ENCODE measurements at places on chromosomes 13 and 19. TPM values are rescaled to one million over a fixed set of nuclear protein-coding genes. Genes with fewer than 3 reads are reported as not detected.
A peak's percentile ranks its signal among the peaks of the same experiment; 100 is the strongest.

The S1PR5 gene
- total RNA-seq: 0.55 TPM

The TGFBR3L gene
- total RNA-seq: 1.1 TPM

The IL17D gene
- total RNA-seq: 0.47 TPM

DNA sequence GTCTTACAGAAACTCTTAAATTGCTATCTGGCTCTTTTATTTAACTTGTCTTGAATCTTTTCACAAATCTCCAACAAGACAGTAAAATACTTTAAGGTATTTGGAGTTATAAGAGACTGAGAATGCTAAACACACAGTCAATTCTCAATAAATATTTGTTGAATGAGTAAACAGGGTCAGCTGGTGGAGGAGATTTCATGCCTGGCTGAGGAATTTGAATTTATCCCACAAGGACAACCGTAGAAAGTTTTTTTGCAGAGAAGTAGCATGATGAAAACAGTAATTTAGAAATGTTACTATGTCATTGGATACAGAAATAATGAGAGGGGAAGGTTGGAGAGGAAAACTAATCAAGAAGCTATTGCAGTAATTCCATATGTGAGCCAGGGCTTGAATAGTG, 1223.7 kb downstream of the PCDH17 start:
- no peak for DNase-seq
- no peaks in the 10 kb centered on the region for H3K27me3 ChIP-seq
- no peaks in the 10 kb centered on the region for H3K4me1 ChIP-seq
- no peak overlapping the region for H3K4me3 ChIP-seq
- no peak overlapping the region for H3K27ac ChIP-seq

- H3K36me3 ChIP-seq: no peaks in the 10 kb centered on the region
- H3K4me1 ChIP-seq: no peaks in the 10 kb centered on the region
- H3K27ac ChIP-seq: no peak overlapping the region
- H3K27me3 ChIP-seq: no peaks in the 10 kb centered on the region
- DNase-seq: no peak
Measured at GRCh38 chr13:86109107-86109506, 309.9 kb upstream of the SLITRK6 start.

- no peak for DNase-seq
- peaks cover 4% of the 10 kb centered on the region for H3K36me3 ChIP-seq
- H3K27me3 ChIP-seq: no peaks in the 10 kb centered on the region
- peaks cover 18% of the 10 kb centered on the region for H3K4me1 ChIP-seq
Measured at GRCh38 chr19:3783660-3784584, 2.3 kb downstream of the MATK start.

GRCh38 chr19:51093510-51094345, 11.0 kb upstream of the KLK14 start:
- H3K4me1 ChIP-seq: peaks cover 13% of the 10 kb centered on the region
- no peak overlapping the region for H3K4me3 ChIP-seq
- peaks cover 7% of the 10 kb centered on the region for H3K36me3 ChIP-seq
- no peak for DNase-seq
- H3K27ac ChIP-seq: no peak overlapping the region
- H3K27me3 ChIP-seq: no peaks in the 10 kb centered on the region

- no peaks in the 10 kb centered on the region for H3K27me3 ChIP-seq
Measured at GRCh38 chr13:47256618-47257017, 359.8 kb upstream of the HTR2A start.

DNA sequence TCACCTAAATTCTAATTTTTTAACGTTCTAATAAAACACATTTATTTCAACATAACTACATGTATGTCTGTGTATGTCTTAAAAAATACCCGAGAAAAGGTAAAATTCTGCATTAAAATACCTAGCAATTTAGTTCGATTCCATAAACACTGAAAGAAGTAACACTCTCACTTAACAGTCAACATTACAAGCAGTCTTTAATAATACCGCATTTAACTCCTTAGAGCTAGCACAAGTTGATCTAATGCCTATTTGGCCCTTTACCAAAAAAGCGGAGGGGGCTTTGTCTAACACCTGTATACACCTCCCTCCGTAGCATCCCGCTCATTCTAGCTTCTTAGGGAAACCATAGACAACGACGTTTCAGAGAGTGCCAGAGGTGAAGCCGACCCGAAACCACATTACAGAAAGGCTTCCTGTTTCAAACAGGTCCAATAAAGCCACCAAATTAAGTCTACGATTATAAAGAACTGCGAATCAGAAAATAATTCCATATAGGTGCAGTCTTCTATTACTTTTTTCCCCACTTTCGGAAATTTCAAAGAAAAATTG, 1.2 kb downstream of the SPART start:
- H3K36me3 ChIP-seq: no peaks in the 10 kb centered on the region
- peak overlapping the region; percentile 84 for H3K4me3 ChIP-seq
- H3K27ac ChIP-seq: peak overlapping the region; percentile 10
- no peaks in the 10 kb centered on the region for H3K27me3 ChIP-seq
- H3K4me1 ChIP-seq: peaks cover 20% of the 10 kb centered on the region

GRCh38 chr13:95745289-95745688, 68.3 kb downstream of the DNAJC3 start:
- no peak overlapping the region for H3K4me3 ChIP-seq
- peaks cover 12% of the 10 kb centered on the region for H3K4me1 ChIP-seq
- no peaks in the 10 kb centered on the region for H3K27me3 ChIP-seq
- peaks cover 4% of the 10 kb centered on the region for H3K36me3 ChIP-seq
- H3K27ac ChIP-seq: no peak overlapping the region

DNA sequence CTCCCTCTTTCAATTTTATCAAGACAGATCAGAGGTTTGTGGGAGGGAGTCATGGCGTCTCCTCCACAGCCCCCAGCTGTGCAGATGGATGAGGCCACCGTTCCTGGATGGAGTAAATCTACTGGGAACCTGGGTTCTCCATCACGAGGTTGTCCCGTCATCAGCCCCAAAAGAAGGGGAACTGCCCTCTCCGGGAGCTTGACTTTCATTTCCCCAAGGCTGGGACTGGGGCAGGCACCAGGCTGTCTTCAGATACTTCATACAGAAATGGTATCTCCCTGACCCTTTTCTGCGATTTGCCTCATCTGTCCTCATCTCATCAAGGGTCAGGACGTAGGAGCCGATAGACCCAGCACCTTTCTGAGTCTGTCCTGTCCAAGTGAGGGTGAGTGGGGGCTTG, 9.8 kb downstream of the LILRB2 start:
- DNase-seq: no peak
- H3K4me3 ChIP-seq: no peak overlapping the region
- H3K27me3 ChIP-seq: peaks cover 4% of the 10 kb centered on the region
- H3K27ac ChIP-seq: no peak overlapping the region
- H3K36me3 ChIP-seq: no peaks in the 10 kb centered on the region

DNA sequence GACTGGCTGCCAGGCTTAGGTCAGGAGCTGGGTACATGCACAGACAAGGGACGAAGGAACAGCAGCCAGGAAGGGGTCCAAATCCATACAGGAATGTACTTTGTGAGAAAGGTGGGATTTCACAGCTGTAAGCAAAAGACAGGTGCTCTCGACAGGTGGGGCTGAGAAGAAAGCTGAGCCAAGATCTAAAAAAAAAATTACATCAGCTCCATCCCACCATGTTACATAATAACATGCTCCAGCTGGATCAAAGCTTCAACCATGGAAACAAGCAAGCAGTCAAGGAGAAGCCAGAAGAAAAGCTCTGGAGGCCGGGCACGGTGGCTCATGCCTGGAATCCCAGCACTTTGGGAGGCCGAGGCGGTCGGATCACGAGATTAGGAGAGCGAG, 8.0 kb downstream of the UBXN6 start:
- DNase-seq: no peak
- H3K4me3 ChIP-seq: no peak overlapping the region
- no peaks in the 10 kb centered on the region for H3K4me1 ChIP-seq
- H3K27me3 ChIP-seq: no peaks in the 10 kb centered on the region
- H3K36me3 ChIP-seq: peaks cover 85% of the 10 kb centered on the region

DNA sequence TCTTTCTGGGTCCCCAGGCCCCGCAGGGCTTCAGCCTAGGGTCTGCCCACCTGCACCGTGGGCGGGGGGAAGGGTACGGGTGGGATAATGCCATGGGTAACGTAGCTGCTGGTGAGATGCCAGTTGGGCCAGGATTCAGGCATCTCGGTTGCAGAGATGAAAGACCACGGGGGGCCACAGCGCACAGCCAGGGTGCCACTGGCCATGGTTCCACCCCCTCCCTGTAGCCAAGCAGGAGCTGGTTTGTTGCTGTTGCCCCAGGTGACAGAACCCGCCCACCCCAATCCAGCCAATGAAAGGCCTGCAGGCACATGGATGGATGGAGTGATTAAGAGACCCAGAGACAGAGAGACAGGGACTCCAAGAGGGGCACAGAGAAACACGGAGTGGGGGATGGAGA, 1.0 kb upstream of the CGB7 start:
- peaks cover 36% of the 10 kb centered on the region for H3K27me3 ChIP-seq
- no peak overlapping the region for H3K27ac ChIP-seq
- DNase-seq: no peak
- no peaks in the 10 kb centered on the region for H3K36me3 ChIP-seq

GRCh38 chr19:32040236-32040635, 305.2 kb upstream of the ZNF507 start:
- no peak overlapping the region for H3K27ac ChIP-seq
- H3K36me3 ChIP-seq: no peaks in the 10 kb centered on the region
- DNase-seq: no peak
- H3K27me3 ChIP-seq: peaks cover 30% of the 10 kb centered on the region
- no peak overlapping the region for H3K4me3 ChIP-seq

DNA sequence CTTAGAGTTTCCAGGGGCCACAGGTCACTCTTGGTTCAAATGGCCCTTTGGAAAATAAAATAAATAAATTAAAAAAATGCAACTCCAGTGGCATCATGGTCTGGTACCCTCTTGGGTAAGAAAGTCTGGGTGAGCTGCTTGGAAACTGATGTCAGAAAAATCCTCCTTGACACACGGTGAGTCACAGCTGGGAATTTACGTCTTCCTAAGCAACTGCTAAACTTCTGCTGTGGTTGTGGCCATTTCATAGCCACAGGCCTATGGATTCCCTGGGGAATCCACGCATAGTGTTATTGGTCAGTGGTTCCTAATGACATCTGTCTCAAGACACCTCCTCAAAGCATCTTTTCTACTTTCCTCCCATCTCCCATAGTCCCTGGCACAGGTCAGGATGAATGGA, 220.8 kb downstream of the COG6 start:
- no peaks in the 10 kb centered on the region for H3K27me3 ChIP-seq
- no peaks in the 10 kb centered on the region for H3K36me3 ChIP-seq
- no peak overlapping the region for H3K4me3 ChIP-seq
- no peaks in the 10 kb centered on the region for H3K4me1 ChIP-seq
- no peak for DNase-seq

GRCh38 chr13:108741930-108742329, 112.5 kb downstream of the MYO16 start:
- no peak for DNase-seq
- no peaks in the 10 kb centered on the region for H3K27me3 ChIP-seq
- no peak overlapping the region for H3K4me3 ChIP-seq
- no peak overlapping the region for H3K27ac ChIP-seq

GRCh38 chr19:8392017-8392591, 1.9 kb downstream of the RAB11B start:
- DNase-seq: no peak
- H3K36me3 ChIP-seq: no peaks in the 10 kb centered on the region
- H3K27me3 ChIP-seq: no peaks in the 10 kb centered on the region
- peaks cover 39% of the 10 kb centered on the region for H3K4me1 ChIP-seq
- H3K4me3 ChIP-seq: no peak overlapping the region
- no peak overlapping the region for H3K27ac ChIP-seq

DNA sequence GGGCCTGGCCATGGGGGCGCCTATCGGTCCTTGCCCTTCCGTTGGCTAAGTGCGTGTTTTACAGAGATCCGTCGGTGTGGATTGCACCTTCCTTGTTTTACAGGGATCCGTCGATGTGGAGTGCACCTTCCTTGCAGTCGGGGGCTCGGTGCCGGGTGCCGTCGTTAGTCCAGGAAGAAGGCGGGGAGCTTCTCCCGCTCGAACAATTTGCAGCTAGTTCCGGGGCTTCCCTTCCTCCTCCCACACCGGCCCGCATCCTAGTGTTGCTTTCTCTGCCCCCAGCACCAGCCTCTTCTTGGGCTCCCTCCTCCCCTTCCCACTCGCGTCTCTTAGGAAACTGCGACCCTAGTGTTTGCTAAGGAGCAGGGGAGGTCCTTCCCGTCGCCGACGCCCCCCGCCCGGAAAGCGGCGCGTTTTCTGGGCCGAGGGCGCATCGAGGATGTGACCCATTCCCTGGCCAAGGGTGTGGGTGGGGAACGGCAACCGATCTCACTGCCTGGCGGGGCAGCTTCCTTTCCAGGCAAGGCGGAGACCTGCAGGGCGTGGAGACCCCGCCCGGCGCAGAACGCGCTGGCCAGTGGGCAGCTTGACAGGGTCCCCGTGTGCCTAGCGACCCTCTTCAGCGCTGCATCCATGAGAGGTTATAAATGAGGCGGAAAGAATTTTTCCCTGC, 75.7 kb upstream of the ZNF91 start:
- H3K27me3 ChIP-seq: peaks cover 15% of the 10 kb centered on the region
- no peak for DNase-seq
- no peak overlapping the region for H3K27ac ChIP-seq
- no peak overlapping the region for H3K4me3 ChIP-seq
